A549 (cell line): ENCODE measurements at places on chromosomes 4 and X.

- DNase-seq = no peak
Measured at GRCh38 chrX:31384471-31384870, 312.6 kb upstream of the FTHL17 start.

DNA sequence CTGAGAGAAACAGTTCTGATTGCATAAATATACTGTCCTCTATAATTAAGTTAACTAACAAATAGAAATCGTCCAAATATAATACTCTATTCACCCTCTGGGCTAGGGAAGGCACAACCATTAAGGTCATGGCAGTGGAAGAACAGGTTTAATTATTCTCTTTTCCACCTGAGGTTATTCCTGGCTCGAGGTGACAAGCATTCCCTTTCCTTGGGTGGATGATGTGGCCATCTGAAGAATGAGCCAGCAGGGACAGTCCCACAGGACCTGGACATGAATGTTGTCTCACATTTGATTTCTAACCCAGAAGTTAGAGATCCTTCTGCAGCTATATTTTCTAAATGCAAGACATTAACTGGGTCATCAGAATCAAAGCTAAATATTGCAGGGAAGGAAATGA lies 5.5 kb downstream of the IBSP start:
- no peak for DNase-seq

DNA sequence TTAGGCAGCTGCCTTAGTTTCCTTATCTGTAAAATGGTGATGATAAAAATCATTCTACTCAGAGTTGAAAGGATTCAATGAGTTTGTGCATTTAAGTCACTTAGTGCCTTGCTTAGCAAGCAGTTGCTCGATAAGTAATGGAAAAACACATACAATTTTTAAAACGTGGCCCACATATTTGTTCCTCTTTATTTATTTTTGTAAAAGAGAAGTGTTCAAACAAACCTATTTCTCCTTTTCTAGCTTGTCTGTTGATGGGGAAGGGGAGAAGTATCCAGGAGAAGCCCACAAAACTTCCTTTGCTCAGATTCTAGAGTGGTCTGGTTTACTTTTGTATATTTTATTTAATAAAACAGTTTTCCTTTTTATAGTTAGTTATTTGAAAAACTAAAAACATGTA lies 3.3 kb upstream of the HPGDS start:
- DNase-seq = no peak

DNA sequence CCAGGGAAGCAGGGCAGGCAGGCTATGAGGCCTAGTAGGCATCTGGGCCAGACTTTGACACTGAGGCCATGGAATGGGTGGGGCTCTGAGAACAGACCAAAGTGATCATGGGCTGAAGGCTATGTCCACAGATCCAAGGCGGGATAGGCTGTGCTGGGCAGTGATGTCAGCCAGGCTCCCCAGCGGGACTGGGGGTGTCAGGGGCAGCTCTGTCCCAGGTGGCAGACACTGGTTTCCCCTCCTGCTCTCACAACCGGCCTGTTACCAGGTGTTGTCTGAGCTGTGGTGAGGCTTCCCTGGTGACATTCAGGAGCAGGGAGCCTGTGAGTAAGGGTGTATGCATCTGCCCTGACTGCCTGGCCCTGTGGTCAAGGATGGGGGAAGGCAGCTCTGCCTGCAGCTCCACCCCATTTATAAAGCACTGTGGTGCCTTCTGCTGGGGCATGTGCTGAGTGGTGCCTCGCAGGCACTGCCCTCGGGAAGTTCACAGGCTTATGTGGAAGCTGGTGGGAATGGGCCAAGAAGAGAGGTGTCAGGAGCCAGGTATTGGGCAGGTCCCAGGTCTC lies 2.9 kb downstream of the IL9R start:
- DNase-seq = no peak

- peak; percentile 54 for DNase-seq
Measured at GRCh38 chr4:183504930-183505610, at the start of gene ING2. Gene ING2 (plus strand): TSS chr4:183505058. CDS start chr4:183505196, 138 bp downstream.

DNA sequence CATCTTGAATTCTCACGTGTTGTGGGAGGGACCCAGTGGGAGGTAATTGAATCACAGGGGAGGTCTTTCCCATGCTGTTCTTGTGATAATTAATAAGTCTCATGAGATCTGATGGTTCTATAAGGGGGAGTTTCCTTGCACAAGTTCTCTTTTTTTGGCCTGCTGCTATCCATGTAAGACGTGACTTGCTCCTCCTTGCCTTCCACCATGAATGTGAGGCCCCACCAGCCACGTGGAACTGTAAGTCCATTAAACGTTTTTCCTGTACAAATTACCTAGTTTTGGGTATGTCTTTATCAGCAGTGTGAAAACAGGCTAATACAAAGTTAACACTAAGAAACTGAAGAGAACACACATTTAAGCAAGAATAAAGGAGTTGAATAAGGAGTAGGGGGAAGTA lies 16.0 kb downstream of the TBCK start:
- DNase-seq = no peak

- DNase-seq = no peak
Measured at GRCh38 chrX:65528293-65528692, 6.3 kb downstream of the LAS1L start.

DNA sequence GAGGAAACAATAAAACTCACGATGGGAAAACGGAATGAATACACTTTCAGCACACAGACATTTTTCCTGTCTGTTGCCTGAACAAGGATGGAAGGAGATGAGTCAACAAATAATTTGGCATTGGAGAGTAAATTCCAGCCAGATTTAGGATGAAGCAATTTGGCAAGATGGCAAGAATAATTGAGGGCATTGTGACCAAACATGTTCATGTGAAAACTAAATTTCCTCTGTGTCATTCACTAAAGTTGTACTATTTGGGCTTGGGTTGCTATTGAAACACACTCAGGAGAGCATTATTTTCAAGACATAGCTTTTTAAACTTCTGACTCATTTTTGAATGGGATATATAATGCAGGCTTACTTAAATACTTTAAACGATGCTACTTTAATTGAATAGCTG lies 1614.4 kb downstream of the PCDH19 start:
- DNase-seq = no peak

- no peak for DNase-seq
Measured at GRCh38 chr4:41287852-41288251, 31.1 kb downstream of the UCHL1 start.

- no peak for DNase-seq
Measured at GRCh38 chr4:185626798-185627197, 91.5 kb upstream of the PDLIM3 start.

DNA sequence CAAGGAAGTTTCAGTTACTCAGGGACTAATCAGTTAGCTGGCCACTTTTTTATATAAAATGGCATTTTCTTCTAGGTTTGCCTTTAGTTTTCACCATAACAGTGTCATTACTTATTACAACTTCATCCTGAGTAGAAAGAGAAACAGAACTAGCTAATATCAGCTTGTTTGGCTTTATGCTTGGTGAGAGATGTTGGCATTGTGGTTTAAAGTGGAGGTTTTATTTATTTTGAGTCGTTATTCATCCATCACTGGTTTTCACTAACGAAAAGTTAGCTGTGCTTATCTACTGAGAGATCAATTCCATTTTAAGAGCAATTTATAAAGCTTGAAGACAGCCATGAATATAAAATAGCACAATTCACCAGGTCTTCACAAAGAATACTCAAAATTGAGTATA lies 714.5 kb downstream of the GRID2 start:
- DNase-seq = no peak

- DNase-seq = no peak
Measured at GRCh38 chrX:41236629-41237028, 97.3 kb upstream of the DDX3X start.

GRCh38 chr4:151865312-151865711 lies 104.5 kb upstream of the GATB start:
- DNase-seq = no peak

- DNase-seq = no peak
Measured at GRCh38 chr4:56940971-56941370, 33.3 kb downstream of the REST start.

DNA sequence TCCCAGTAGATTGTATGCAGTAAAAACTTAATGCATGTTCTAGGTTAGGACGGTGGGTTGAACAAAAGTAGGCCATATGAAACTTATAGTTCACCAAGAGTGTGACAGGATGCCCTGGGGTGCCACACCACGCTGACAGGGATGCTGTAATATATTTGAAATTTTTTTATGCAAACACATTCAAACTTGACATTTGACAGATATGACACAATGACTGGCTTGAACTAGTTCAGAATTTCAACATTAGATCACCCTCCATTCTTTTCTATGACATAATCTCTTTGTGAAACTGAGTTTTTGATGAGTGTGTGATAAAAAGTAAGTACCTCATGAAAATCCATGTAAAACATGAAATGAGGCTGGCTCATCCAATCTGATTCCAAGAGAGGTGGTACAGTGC lies 198.4 kb downstream of the PALLD start:
- DNase-seq = no peak

DNA sequence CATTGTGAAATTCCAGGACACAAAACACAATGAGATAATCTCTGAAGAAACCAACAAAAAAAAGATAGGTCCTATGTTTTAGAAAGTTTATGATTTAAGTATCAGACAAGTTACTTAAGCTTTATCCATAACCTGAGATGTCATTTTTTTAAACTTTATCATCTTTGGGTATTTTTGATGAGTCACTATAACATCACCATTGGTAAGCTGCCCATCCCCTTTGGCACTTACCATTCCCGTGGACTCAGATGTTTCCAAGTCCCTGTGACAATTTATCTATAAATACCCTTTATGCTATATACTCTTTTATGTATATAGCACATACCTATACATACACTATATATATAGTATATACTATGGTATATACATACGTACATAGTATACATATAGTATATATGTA lies 198.9 kb upstream of the GEMIN8 start:
- no peak for DNase-seq

DNA sequence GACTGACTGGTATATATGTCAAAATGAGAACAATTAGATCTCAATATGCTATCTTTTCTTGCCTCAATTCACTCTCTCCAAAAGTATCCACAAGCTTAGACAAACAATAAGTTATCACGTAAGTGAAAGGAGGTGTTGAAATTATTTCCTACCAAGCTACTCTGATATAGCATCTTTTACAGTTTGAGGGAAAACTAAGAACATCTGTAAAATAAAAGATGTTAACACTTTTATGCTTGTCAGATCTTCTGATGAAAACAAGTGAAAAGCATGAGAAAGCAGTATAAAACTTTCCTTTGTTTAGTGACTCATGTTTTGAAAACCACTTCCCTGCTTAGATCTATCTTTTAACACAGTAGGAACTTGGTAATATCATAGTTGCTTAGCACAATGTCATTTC lies 8.4 kb upstream of the MAB21L2 start:
- DNase-seq = no peak

GRCh38 chr4:6404611-6405396 lies 67.6 kb downstream of the PPP2R2C start:
- no peak for DNase-seq

GRCh38 chr4:189185810-189186432 lies 754.8 kb upstream of the FRG1 start:
- DNase-seq = no peak

DNA sequence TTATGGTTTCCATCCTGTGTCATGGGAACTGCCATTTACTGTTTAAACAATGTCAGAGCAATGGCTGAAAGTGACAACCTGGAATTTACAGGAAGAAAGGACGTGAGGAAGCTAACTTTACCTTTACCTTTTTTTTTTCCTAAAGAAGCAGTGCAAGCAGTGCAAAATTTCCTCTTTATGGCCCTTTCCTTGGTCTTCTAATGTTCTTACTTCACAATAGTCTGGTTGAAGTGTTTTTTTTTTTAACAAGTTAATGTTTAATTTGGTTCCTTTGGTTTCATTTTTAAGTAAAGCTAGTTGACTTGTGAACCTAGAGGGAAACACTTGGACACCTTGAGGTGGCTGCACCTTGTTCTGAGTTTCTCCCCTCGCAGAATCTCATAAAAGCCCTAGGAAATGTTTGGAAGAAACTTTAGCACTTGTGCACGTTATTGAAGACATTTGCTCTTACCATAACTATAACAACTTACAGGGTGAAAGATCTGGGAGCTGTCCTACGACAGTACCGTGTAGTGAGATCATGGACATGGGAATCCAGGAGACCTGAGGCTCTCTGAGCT lies 1.8 kb downstream of the SGMS2 start:
- DNase-seq = no peak

DNA sequence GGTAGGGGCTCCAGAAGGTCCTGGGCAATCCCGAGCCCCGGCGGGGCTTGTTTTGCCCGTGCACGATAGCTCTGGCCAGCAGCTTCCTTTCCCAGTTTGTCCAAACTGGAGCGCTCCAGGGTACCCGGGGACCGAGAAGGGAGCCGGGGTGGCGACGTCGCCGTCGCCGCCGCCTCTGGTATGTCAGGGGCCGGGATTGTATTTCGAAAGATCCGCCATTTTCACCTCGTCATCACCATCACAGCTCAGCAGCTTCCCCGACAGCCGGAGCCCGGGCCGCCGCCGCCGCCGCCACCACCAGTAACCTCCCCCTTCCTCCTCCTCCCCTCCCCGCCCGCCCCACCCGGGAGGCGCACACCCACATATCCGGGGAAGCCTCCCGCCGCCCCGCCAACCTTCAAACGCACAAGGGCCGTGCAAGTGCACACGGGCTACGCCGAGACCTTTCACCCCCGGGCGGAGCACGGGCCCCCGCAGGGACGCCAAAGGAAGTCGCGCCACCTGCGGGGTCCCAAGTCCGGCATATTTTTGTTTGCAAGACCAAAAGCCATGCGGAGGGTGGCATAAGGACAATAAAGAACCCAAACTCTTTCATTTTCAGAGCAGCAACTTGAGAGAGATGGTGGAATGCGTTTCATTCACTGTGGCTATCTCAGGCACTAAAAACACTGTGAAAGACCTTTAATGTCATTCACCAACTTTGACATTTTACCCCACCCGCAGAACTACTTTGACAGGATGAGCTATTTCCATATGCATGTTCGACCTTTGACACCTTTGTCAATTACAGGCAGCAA lies at the start of gene LIN54:
Gene LIN54, minus strand, starts transcription at position 302 of the 797 bp plus-strand sequence. CDS start 25,979 bp downstream, outside the sequence.
- DNase-seq = peak; percentile 61

- no peak for DNase-seq
Measured at GRCh38 chr4:164482092-164482404, 271.9 kb upstream of the SMIM31 start.

GRCh38 chr4:33013282-33013681 lies 2293.1 kb downstream of the PCDH7 start:
- no peak for DNase-seq

- no peak for DNase-seq
Measured at GRCh38 chrX:4935401-4935800, 1222.0 kb upstream of the PRKX start.

GRCh38 chr4:24872720-24873119 lies 40.1 kb downstream of the CCDC149 start:
- DNase-seq = no peak

DNA sequence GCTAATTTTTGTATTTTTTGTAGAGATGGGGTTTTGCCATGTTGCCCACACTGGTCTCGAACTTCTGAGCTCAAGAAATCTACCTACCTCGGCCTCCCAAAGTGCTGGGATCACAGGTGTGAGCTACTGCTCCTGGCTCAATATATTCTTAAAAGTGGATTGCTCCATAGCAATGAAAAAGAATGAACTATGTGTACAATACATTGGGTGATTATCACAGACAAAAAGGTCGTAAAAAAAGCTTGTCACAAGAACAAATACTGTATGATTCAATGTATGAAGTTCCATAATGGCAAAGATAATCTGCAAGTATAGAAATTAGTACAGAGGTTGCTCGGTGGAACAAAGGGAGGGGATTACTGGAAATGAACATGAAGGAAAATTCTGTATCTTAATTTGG lies 70.7 kb downstream of the REPS2 start:
- DNase-seq = no peak
